Panc1 (cell line): ENCODE measurements at places on chromosomes 6 and 20.
A peak's percentile ranks its signal among the peaks of the same experiment; 100 is the strongest.

DNA sequence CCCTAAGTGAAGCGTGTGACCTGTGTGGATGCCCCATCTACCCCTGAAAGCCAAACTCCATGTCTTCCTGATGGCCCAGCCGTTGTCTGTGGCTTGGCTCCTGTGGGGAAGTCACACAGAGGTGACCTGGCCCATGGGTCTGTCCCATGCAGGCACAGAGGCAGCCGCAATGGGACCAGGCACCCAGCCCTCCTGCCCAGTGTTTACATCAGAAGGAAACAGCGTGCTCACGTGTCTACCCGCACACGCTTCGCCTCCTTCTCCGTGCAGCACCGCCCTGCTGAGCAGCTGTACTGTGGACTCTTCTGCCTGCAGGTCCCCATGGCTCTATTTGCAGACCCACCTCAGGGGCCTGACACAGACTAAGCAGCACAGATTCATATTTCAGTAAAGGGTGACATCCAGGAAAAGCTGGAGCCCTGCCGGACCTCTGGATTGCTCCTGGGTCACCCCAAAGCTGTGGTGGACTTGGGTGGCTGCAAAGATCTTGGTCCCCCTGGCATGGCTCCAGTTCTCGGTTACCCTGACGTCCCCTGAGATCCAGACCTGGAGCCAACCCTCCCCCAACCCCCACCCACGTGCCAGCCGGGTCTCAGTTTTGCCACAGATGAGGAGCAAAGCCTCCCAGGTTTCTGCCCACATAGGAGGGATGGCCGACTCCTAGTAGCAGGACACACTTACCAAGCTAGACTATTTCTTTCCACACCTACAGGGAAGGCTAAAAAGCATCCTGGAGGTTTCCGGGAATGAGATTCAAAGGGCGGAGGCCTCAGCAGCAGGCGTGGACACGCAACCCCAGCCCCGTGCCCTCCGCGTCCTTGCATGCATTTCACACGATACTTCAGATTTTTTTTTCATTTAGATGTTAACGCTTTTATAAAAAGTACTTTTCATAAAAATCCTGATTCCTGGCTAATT, 120.3 kb downstream of the CDH4 start:
- DNase-seq, result no peak

DNA sequence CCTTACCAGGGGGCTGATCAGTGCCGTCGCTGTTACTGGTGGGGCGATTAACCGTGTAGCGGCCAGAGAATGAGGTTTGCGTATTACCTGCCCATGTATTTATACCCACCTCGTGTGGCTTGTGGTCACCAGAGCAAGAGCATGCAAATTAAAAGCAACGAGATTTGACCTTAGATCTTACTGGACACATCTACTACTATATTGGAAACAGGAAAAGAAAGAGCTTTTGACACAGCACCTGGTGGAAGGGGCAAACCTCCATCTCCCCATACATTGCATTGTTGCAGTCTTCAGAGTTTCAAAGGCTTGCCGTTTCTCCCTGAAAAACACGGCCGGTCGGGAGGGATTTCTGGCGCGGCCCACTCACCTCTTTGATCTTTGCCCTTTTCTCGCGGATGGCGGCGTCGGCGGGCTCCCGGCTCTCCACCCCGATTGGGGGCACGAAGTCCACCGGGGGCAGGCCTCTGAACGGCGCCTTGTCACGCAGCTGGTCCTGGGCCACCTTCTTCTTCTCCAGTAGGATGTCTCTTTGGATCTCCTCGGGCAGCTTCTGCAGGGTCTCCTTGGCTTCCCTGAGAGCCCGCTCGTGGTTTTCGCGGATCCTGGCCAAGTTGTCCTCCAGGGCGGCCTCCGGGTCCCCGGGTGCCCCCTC, 1.3 kb downstream of the MAN1A1 start:
- no peak for DNase-seq

- no peak for DNase-seq
Observed at GRCh38 chr6:160765412-160765811, 63.4 kb downstream of the PLG start.

- DNase-seq, result no peak
Observed at GRCh38 chr20:7765221-7765620, 175.0 kb downstream of the HAO1 start.

DNA sequence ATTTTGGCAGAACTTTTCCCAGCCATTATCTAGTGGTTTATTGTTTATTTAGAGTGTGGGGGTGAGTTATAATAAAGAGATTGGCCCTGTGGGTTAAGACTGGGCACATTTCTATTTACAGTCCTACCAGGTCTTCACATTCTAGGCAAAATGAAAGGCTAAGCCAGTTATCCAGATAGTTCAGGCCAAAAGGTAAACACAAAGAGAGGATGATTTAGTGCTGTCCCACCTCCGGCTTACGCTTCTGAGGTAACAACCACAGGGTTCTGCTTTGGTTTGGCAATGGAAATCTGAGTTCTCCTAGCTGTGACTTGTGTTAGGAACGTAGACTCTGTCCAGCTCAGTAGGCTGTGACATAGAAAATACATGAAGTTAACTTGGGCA, 50.3 kb upstream of the PTPRK start:
- no peak for DNase-seq

DNA sequence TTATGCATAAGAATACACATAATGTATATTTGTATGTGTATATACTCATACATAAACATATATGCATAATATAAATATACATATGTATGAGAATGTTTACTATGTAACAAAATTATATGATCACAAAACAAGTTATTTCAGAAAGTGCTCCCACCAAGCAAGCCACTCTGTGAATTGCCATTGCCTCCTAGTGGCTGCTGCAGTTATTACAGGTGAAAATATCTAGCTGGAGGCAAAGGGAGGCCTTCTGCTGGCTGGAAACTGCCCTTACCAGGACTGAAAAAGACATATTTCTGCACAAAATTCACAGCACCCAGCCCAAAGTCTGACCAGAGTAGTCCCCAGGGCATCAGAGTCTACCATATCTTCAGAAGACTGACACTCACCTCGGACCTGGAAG, 14.4 kb upstream of the ADAM33 start:
- DNase-seq, result no peak

GRCh38 chr6:3340358-3340802, 81.6 kb downstream of the PSMG4 start:
- no peak for DNase-seq

GRCh38 chr6:30781395-30781742, 37.0 kb upstream of the IER3 start:
- DNase-seq, result no peak

GRCh38 chr20:48619126-48620101, 208.4 kb downstream of the PREX1 start:
- no peak for DNase-seq

DNA sequence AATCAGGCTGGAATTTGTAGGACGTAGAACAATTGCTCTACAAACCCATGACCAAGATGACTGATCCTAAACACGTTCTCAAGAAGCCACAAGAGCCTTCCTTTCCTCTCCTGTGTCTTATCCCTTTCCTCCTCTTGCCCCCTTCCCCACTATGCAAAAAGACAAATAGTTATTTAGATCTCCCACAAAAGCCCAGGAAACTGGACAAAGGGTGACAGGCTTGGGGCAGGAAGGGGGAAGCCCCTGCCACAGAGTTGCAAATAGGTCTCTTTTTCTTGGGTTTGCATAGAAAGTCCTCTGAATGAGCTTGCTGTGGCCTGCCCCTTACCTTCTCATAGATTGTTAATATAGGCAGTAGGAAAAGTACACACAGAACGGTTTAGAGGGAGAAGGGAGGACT, 377.1 kb upstream of the BTBD3 start:
- no peak for DNase-seq

DNA sequence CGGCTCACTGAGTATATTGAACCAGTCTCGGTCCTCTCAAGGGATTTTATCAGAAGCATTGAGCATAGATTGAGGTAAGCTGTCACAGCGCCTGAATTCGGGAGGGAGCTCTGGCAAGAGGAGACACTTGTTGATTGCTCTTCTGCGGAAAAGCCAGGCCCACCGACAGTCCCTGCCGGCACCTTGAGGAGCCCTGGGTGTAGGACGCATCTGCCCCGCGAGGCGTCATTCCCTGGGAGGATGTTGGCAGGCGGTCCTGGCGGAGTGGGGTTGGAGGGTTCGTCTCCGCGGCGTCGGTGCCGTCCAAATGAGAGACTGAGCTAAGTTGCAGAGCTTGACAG, 843 bp downstream of the FBXO9 start:
- DNase-seq, result no peak

GRCh38 chr6:109486068-109486467, 3.0 kb upstream of the ZBTB24 start:
- peak; percentile 81 for DNase-seq

- no peak for DNase-seq
Observed at GRCh38 chr6:72784071-72784470, 162.2 kb downstream of the KCNQ5 start.

DNA sequence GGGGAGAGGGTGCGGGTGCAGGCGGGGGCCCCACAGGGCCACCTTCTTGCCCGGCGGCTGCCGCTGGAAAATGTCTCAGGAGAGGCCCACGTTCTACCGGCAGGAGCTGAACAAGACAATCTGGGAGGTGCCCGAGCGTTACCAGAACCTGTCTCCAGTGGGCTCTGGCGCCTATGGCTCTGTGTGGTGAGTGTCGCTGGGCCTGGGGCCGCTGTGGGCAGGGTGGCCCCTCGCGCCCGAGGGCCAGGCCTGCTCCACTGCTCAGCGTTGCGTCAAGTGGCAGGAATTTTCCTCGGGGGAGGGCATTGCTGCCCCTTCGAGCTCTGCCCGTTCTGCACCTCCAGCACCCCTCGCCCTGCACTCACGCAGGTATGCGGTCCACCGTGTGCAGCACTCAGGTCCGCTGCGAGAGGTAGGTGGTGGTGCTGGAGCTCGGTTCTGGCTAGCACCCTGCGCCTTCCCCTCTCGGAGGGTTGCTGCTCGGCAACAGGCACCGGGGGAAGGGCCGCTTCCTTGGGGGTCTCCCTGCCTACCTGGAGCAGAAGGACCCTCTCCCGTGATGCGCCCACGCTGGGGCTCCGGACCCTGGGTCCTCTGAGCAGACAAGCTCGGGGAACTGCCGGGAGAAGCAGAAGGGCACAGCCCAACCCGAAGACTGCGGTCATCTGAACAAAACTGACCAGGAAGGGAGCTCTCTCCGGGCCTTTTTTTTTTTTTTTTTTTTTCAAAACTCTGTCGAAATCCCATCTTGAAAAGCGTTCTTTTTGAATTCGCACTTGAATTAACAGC, 674 bp downstream of the MAPK14 start:
- DNase-seq, result no peak

DNA sequence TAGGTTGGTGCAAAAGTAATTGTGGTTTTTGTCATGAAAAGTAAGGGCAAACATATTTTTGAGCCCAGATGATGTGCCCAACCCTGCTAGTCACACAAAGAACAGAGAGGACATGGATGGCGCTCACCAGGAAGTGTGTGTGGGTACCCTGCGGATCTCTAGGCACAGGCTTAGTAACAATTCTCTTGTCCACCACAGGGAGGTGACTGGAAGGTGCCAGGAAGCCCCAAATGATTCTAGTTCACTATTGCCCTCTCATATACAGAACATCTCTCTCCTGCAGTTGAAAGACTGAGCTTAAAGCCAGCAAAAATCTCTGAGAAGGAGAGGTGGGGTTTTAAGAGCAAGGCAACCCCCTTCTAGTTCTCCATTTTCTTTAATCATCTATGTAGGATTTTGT, 272.1 kb upstream of the TAB2 start:
- DNase-seq, result no peak

DNA sequence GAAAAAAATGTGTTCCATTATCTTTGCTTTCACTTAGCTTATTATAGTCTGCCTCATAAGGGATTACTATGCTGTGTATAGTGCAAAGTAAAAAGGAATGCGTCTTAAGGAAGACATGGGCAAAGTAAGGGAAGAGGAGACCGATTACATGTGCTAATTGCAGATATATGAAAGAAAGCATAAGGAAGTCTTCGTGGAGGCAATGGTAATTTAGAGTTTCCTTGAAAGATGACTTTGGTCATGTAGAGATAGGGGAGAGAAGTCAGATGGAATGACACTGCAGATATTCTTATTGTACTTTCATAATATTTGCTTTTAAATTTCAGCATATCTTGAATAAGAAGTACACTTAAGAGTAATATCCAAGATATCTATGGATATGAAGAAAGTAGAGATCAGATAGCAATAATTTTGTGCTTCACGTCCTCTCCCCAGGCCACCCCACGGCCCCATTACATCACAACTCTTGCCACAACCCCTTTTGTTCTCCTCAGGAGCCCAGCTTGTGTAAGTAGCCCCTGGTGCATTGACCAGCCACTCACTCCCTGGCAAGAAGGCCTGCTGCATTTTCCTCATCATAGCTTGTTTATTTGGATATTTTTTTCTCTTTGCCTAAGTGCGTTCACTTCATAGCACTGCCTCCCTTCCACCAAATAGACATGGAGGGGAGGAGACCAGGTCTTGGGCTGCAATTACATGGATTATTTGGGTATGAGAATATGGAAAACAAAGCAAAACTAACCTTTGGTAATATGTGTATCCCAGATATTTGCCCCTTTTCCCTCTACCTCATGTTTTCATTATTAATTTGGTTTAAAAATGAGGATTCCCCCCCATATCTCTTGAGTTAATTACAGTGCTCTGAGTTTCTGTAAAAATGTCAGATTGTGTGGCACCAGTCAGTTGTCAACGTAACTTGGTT, 30.7 kb upstream of the COL10A1 start:
- DNase-seq, result no peak

- DNase-seq, result no peak
Observed at GRCh38 chr20:25198663-25199383, 3.3 kb downstream of the ENTPD6 start.

GRCh38 chr6:36722879-36723278, 25.3 kb downstream of the RAB44 start:
- DNase-seq, result no peak

DNA sequence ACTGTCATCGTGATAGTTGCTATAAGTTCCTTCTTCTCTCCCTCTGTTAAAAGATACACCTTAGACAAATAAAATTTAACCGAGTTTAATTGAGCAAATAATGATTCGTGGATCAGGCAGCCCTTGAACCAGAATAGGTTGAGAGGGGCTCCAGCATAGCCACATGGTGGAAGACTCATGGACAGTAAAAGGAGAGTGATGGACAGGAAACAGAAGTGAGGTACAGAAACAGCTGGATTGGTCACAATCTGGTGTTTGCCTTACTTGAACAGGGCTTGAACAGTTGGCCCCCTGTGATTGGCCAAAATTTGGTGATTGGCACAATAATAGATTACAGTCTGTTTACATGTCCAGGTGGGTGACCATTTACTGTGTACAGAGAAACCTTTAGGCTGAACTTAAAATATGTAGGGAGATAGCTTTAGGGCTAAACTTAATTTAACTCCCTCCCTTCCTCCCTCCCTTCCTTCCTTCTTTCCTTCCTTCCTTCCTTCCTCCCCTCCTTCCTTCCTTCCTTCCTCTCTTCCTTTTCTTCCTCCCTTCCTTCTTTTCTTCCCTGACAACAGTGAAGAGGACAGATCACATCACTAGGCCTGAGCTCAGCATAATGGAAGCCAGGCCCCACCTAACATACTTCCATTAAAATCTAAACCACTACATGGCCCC, 531.8 kb upstream of the JARID2 start:
- DNase-seq, result no peak

GRCh38 chr6:39572661-39573340, 152.4 kb downstream of the KIF6 start:
- DNase-seq, result no peak

GRCh38 chr6:2552526-2553154, 198.1 kb downstream of the MYLK4 start:
- no peak for DNase-seq
